ENCODE measurements at places on chromosomes 11 and 22.

- no peak for DNase-seq
Measured at GRCh38 chr11:83835423-83835822, 549.3 kb upstream of the CCDC90B start.

GRCh38 chr11:107821199-107821927 is 37.2 kb downstream of the SLC35F2 start:
- no peak for DNase-seq

DNA sequence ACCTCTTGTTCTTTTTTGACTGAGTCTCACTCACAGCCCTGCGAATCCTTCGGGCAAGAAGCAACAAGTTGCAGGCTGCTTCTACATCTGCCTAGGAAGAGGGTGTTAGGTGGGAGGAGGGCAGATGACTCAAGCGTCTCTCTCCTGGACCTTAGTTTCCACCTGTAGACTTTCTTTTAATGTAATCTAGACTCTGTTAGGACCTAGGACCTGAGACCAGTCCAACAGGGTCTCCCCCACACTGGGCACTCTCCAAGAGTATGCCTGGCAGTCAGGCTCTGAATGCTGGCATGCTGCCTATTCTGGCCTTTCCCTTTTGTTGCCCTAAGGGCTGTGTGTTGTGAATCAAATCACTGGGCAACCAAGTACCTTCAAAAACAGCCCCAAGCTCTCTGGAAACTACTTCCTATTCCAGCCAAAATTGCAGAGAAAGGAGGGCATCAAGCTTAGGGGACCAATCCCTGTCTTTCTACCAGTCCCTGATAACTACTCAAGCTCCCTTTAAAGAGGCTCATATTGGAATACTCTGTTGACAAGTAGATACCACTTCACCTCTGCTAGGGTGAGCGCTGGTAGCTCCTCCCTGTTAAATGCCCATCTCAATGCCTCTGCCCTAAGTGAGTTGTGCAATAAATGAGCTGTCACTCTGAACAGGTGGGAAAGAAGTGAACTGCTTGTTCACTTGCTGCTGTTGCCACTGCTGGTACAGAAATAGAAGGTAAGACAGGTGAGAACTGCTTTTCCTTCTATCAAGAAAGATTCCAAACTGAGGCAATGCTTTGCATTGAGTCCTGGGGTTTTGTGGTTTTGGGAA is at the start of gene BBOX1:
Gene BBOX1, plus strand, starts transcription at position 514 of the 814 bp plus-strand sequence. CDS start 14,616 bp downstream, outside the sequence.
- DNase-seq: no peak

DNA sequence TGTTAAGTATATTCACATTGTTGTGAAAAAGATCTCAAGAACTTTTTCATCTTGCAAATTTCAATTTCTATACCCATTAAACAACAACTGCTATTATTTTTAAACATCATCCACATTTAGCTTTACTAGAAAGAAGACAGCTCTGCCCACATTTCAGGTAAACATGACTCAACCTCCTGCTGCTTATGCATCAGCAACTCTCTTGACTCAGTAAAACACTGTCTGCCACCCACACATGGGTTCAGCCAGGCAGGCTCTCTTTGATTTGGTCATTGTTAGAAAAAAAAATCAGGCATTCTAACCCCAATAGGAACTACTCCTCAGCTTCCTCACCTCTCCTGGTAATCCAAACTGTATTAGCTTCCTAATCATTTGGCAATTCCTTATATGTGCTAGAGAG is 5.1 kb upstream of the ENDOD1 start:
- no peak for DNase-seq

DNA sequence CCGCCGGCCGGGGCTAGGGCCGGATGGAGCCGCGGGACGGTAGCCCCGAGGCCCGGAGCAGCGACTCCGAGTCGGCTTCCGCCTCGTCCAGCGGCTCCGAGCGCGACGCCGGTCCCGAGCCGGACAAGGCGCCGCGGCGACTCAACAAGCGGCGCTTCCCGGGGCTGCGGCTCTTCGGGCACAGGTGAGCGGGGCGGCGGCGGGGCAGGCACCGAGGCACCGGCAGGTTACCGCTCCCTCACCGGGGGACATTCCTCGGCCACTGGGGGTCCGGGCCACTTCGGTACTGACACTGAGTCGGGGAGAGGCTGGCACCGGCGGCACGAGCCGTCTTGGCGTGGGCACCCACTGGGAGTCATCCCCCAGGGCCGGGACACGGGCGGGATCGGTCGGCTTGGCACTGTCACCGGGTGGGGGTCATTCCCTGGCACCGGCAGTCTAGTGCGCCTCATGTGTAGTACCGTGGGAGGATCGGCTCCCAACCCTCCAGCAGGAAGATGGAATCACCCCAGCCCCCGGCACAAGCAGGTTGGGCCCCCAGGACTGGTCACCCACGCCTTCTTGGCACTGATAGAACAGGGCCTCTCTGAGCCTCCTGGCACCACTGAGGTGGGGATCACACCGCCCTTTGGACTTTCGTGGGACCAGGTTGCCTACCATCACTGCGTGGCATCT is 511 bp downstream of the DGKZ start:
- no peak for DNase-seq

GRCh38 chr11:46178513-46178912 is 57.3 kb upstream of the PHF21A start:
- DNase-seq: no peak

- DNase-seq: no peak
Measured at GRCh38 chr11:116180806-116181600, 591.8 kb downstream of the BUD13 start.

DNA sequence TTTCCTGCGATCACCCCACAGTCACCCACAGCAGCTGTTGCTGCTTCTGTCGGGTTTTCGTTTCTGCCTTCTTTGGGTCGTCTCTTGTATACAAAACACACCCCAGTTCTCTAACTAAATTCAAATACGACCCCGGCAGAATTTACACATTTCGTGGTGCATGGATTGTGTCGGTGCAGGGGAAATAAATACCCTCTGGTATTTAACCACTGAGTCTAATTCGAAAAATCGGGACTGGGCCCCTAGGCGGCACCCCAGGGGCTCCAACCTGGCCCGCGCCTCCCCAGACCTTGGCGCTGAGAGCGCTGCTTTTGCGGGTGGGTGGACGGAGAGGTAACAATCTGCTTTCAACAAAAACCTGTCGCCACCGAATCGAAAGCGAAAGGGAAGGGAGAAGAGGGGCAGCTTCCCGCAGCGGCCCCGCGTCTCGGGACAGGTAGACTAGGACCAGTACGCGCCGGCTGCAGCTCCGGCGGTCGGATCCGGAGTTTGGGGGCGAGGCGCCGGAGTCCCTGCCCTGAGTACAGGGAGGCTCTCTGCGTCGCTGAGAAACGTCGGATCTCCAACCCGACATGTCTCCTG is 4.4 kb downstream of the ALX4 start:
- no peak for DNase-seq
